ENCODE measurements at places on chromosomes 5 and 9.

GRCh38 chr5:116428966-116429365 lies 145.7 kb downstream of the SEMA6A start:
- DNase-seq: no peak

- DNase-seq: no peak
Observed at GRCh38 chr9:106529616-106530015, 333.4 kb upstream of the ZNF462 start.

DNA sequence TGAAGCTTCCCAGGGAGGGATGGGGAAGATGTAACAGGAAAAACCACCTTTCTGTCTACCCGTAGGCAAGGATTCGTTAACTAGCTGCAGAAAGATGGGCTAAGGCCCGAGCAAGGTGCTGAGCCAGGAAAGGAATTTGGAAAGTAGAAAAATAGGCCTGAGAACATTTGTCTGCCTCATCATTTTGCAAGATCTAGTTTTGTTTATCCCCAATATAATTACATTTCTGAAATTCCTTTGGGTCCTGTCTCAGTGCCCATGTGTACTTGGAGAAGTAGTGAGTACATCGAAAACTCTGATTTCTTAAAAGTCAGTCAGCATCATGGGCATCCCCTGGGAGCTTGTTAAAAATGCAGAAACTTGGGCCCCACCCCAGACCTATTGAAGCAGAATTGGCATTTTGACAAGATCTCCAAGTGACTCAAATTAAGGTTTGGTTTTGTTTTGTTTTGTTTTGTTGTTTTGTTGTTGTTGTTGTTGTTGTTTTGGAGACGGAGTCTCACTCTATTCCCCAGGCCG lies 52.1 kb upstream of the CEMIP2 start:
- no peak for DNase-seq

DNA sequence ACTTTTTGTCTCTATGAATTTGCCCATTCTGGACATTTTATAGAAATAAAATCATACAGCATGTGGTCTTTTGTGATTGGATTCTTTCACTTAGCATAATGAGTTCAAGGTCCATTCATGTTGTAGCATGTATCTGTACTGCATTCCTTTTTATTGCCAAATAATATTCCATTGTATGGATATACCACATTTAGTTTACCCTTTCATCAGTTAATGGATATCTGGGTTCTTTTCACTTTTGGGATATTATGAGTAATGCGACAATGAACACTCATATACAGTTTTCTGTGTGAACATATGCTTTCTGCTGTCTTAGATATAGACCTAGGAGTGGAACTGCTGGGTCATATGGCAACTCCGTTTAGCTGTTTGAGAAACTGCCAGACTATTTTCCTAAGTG lies 41.3 kb upstream of the MAST4 start:
- no peak for DNase-seq

DNA sequence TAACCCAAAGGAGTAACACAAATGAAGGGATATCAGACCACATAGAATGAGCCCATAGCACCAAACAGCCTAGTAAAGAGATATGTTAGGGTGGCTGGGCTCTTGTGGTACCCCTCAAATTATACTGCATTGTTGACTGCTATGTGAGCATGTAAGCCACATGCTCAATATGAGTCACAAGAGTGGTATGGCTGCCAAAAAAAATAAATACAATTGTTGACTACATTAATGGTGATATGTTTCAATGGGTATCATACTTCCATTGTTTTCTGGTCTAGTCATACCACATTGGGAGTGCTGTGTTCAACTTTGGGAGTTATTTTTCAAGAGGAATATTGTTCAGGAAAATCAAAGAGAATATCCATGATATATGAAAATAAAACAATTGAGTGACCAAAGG lies 162.4 kb upstream of the PIK3R1 start:
- no peak for DNase-seq

GRCh38 chr5:105730982-105731381 lies 1939.8 kb downstream of the EFNA5 start:
- no peak for DNase-seq

DNA sequence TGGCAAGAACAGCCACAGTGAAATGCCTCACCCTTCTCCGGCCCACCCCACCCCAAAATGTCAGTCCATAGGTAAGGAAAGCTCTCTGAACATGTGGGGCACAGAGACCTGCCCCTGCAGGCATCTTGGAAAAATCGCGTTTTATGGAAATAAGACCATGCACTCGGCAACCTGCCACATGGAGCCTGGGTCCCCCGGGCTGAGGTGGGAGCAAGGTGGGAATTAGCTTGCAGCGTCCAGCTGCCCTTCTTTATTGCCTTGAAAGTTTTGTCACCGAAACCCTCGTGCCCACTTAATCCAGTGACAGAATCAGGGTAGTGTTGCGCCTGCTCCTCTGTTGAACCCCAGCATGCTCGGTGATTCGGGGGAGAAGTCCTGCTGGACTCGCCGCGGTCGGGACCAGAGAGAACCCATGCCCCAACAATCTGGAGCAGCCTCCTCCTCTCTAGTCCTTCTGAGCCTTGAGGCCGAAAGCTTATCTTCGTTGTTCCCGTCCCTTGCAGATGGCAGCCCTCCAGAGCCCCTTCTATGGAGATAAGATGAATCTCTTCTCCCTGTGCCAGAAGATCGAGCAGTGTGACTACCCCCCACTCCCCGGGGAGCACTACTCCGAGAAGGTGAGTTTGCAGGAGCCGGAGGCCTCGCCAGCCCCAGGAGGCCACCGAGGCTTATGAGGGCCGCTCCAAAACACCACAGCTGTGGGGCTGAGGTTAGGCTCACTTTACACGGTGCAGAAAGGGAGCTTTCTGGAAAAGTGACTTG lies 67.9 kb downstream of the PSMB7 start:
- DNase-seq: no peak

- no peak for DNase-seq
Observed at GRCh38 chr9:123390337-123391135, 34.5 kb downstream of the CRB2 start.

- DNase-seq: no peak
Observed at GRCh38 chr9:124983698-124984097, 42.8 kb upstream of the GOLGA1 start.

DNA sequence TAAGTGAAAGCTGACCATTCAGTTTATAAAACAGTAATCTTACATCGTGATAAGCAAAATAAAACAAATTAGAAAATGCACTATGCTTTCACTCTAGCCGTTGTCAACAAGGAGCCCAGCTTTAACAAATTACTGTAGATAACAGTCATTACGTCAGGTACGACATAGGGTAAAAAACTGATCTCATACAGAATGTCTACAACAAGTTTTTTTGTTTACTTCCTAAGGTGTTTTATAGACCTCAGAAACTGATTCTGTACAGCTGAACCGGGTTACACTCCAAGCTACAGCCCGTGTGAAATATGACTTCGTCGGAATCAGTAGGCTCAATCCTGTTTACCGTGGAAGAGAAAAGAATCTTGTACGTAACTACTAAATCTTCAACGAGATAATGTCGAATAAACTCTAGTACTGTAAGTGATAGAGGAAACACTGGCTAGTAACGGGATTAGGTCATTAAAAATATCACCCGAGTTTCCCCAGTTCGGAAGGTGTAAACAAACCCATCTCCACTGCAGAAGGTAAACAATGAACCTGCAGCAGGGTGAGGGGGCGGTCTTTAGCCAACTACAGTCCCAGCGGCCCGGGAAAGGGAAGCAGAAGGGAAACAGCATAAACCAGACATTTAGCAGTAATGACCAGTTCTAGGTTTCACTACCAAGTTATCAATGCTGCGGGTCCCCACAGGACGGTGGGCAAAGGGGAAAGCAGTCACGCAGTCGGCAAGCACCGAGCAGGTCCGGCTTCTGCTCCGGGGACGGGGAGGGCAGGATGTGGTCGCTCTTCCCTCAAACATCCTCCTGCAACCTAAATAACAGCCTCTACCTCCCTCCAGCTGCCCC lies 1.1 kb downstream of the RICTOR start:
- peak; percentile 43 for DNase-seq

GRCh38 chr9:104800068-104800785 lies 36.3 kb downstream of the NIPSNAP3B start:
- DNase-seq: no peak

- no peak for DNase-seq
Observed at GRCh38 chr5:53126521-53126920, 17.0 kb upstream of the MOCS2 start.

DNA sequence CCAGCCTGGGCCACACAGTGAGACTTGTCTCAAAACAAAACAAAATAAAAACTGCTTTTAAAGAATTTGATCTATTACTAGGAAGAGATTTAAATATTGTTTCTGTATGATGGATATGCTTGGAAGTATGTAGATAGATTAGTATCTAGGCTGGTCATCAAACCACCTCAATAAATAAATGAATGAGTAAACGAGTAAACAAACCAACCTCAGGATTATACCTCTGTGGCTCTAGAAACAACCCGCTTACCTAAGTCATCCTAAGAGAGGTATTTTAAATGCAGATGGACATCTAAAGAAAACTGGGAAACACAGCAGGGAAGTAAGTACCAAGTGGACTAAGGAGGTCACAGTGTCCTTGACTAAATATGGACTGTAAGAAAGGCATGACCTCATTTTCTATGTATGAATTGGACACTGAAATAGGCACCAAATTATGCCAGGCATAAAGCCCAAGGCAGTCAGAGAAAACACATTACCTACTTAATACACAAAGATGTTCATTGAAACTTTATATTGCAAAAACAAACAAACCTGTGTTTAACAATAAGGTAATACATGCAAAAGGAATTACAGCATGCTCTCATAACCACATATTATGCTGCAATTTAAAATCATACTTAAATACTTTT lies 7.3 kb downstream of the ANKH start:
- DNase-seq: no peak

DNA sequence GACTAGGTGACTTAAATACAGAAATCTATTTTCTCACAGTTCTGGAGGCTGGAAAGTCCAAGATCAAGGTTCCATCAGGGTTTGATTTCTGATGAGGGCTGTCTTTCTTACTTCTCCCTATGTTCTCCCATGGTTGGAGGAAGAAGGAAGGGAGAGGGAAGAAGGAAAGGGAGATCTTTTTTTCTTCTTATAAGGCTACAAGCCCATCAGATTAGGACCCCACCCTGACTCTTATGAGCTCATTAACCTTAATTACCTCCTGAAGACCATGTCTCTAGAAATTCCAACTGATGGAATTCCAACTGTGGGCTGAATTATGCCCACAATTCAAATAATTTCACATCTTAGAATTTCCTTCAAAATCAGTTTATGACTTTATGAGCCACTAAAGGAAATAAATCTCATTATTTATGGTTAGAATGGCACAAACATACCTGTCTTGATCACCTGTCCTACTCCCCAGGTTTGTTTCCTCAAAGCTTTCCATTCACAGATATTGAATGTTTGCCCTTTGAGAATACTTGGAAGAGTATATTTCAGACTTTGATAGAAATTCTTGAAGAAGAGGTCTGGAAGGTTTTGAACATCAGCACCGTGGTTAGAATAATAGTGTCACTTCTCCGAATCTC lies 7.6 kb downstream of the PPWD1 start:
- no peak for DNase-seq

DNA sequence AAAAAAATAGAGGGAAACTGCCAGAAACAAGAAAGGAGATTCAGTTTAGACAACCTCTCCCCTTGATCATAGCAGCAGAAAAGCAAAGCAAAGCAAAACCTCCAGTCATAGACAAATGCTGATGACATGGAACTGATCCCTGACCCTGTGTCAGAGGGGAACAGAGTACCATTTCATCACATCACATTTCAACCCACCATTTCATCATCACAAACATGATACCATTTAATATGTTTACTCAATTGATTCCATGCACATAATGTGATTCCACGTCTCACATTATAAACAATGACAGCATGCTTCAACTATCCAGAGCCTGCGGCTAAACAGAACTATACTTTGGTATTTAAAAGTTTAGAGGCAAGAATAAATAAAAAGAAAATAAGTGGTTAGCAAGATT lies 28.7 kb upstream of the ACOT12 start:
- no peak for DNase-seq

DNA sequence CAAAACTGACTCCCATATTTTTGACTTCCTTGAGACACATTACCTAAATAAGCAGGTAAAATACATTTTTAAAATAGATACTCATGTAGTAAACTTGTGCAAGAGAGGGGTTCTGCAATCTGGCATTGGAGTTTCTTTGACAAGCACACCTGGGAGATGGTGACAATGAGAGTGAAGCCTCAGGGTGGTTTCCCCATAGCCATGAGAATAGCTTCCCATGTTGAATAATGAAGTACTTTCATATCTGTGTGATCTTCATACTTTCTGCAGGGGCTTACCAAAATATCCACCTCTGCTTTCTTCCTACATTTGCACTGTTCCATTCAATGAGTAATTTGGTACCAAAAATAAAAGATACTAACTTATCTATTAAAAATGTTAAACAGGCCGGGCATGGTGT lies 44.7 kb upstream of the VCAN start:
- no peak for DNase-seq

DNA sequence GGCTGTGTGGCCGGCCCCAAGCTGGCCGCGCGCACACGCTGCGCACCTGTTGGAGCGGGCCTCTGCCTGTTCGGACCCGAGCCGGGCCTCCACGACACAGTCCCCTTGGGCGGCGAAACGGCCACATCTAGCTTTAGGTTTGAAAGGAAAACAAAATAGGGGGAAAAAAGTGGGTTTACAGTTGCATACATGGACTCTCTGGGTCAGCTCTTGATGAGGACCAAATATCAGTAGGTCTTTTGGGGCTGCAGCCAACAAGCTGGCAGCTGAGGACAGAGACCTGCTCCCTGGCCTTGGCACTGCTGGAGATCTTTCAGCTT lies 20.7 kb downstream of the IGIP start:
- DNase-seq: no peak

GRCh38 chr9:72410214-72410613 lies 45.2 kb upstream of the ZFAND5 start:
- DNase-seq: no peak

DNA sequence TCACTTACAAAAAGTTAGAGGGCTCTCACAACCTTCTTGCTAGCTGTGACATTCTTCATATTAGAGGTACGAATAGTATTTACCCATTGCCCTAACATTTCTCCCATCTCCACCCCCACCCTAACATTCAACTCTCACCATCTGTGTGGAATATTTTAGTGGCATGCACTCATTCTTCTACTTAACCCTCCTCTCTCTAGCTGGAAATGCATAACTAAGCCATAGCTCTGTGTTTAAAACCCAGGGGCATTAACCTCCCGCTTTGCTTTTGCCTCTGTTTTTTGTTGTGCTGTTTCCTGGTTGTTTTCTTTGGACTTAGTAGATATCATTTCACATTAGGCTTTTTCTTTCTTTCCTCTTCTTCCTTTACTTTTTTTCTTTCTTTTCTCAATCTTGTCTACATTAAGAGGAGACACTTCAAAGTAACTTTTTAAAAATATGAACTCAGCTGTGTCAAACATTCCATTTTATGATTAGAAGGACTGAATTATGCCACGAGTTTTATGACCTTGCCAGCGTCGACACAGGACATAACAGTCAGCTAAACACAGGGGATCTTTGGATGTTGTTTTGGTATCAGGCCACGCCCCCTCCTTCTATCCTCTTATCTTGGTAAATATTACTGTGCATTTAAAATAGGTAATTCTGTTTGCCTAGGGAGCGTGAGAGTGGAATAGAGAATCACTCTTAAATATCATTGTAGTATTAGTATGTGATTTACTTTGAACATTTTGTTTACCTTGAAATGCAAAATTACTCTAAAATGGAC lies 236.0 kb downstream of the CD180 start:
- no peak for DNase-seq

GRCh38 chr5:136058972-136059354 lies 30.2 kb downstream of the TGFBI start:
- DNase-seq: no peak

- DNase-seq: no peak
Observed at GRCh38 chr9:36120705-36121104, 15.8 kb upstream of the GLIPR2 start.
